ENCODE measurements at places on chromosomes 16 and 17. TPM values are rescaled to one million over a fixed set of nuclear protein-coding genes. Genes with fewer than 3 reads are reported as not detected.

Gene CAVIN1
- 153 TPM for total RNA-seq

Gene LRRC37A2
- 25.9 TPM for total RNA-seq

GRCh38 chr16:50535506-50536257, 12.5 kb upstream of the NKD1 start:
- H3K4me1 ChIP-seq = no peaks in the 10 kb centered on the region
- H3K36me3 ChIP-seq = no peaks in the 10 kb centered on the region
- no peaks in the 10 kb centered on the region for H3K27me3 ChIP-seq
- H3K27ac ChIP-seq = no peak overlapping the region
- no peak for DNase-seq
- H3K4me3 ChIP-seq = no peak overlapping the region

DNA sequence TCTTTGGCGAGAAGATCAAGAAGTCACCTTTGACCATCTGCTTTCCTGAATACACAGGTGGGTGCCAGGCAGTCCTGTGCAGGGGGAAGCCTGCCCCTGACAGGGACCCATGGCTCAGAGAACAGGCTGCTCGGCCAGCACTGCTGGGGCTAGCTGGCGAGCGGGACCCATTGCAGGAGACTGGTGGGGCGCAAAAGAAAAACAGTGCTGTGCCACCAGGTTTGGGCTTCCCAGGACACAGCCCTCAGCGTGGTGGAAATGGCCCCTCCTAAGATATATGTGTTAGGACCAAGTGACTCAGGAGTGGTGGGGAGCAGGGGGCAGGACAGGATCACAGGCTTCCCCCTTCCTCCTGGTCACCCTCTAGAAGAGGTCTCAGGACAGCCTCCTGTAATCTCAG, 73.9 kb downstream of the AMFR start:
- H3K27me3 ChIP-seq = no peaks in the 10 kb centered on the region
- DNase-seq = no peak
- no peak overlapping the region for H3K27ac ChIP-seq
- no peaks in the 10 kb centered on the region for H3K36me3 ChIP-seq

- peaks cover 27% of the 10 kb centered on the region for H3K27me3 ChIP-seq
- no peaks in the 10 kb centered on the region for H3K36me3 ChIP-seq
- no peak for DNase-seq
- peaks cover 43% of the 10 kb centered on the region for H3K4me1 ChIP-seq
- no peak overlapping the region for H3K27ac ChIP-seq
Observed at GRCh38 chr17:61414936-61415251, 15.3 kb downstream of the TBX2 start.

- no peaks in the 10 kb centered on the region for H3K36me3 ChIP-seq
- no peak overlapping the region for H3K27ac ChIP-seq
- DNase-seq = no peak
- H3K27me3 ChIP-seq = no peaks in the 10 kb centered on the region
Observed at GRCh38 chr16:74201576-74201975, 95.0 kb upstream of the PSMD7 start.

DNA sequence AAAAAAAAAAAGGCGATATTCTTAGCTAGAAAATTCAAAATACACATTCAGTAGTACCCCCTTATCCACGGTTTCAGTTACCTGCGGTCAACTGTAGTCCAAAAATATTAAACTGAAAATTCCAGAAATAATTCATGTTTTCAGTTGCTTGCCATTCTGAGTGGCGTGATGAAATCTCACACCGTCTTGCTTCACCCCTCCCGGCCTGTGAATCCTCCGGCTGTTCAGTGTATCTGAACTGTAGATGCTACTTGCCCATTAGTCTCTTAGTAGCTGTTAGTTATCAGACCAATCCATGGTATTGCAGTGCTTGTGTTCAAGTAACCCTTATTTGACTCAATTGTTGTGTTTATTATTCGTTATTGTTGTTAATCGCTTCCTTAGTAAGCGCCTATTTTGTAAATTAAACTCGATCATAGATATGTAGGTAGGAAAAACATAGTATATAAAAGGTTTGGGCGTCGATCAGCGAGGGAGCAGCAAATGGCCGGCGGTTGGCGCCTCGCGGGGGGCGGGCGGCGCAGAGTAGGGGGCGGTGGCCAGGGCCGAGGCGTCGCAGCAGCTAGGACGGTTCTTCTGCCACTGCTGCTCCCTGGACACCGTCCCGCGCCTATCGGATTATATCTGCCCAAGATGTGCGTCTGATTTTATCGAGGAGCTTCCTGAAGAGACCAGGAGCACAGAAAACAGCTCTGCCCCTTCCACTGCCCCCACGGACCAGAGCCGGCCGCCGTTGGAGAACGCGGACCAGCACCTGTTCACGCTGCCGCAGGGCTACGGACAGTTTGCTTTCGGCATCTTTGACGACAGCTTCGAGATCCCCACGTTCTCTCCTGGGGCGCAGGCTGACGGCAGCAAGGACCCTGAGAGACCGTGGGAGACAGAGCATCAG, 39.8 kb upstream of the AKAP1 start:
- H3K4me3 ChIP-seq = peak overlapping the region; percentile 41
- peak; percentile 63 for DNase-seq
- peaks cover 23% of the 10 kb centered on the region for H3K27me3 ChIP-seq
- peaks cover 16% of the 10 kb centered on the region for H3K4me1 ChIP-seq
- H3K36me3 ChIP-seq = no peaks in the 10 kb centered on the region

- H3K27me3 ChIP-seq = peaks cover 11% of the 10 kb centered on the region
- H3K27ac ChIP-seq = no peak overlapping the region
- H3K4me3 ChIP-seq = no peak overlapping the region
- H3K36me3 ChIP-seq = no peaks in the 10 kb centered on the region
Observed at GRCh38 chr17:33040461-33040860, 48.8 kb downstream of the SPACA3 start.

- no peaks in the 10 kb centered on the region for H3K36me3 ChIP-seq
- peaks cover 51% of the 10 kb centered on the region for H3K4me1 ChIP-seq
- no peak for DNase-seq
- no peaks in the 10 kb centered on the region for H3K27me3 ChIP-seq
- no peak overlapping the region for H3K27ac ChIP-seq
Observed at GRCh38 chr17:82300707-82301270, 16.6 kb downstream of the CD7 start.

DNA sequence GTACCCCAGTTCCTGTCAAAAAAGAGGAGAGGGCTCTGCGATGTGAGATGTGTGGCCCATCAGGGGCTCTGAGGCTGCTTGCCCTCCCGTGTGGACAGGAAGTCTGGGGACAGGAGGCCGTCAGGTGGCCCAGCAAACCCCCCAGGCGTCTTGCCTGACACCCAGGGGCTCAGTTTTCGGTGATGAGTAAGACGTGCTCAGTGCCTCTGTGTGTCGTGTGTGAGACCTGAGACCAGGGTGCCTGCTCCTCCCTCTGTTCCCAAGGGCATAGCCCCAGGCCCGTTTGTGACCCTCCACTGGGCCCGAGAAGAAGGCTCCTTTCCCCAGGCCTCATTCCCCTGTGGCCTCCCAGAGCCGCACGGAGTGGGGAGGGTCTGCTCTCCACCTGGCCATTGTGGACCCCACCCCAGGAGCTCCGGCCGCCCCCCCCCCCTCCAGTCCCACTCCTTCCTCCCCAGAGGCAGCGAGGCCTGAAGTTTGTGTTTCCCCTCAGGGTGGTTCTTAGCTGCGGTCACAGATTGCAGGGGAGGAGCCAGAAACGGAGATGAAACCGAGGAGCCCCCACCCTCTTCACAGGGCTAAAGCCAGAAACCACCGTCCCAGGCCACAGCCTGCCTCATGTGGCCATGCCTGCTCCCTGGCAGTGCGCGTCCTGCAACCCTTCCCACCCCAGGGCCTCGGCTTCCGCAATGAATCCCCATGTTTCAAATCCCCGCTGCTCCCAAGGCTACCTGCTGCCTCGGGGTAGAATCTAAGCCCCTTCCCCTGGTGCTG, 4.9 kb upstream of the ACTG1 start:
- no peaks in the 10 kb centered on the region for H3K36me3 ChIP-seq
- no peak for DNase-seq
- peaks cover 67% of the 10 kb centered on the region for H3K4me1 ChIP-seq
- no peak overlapping the region for H3K27ac ChIP-seq
- no peaks in the 10 kb centered on the region for H3K27me3 ChIP-seq

DNA sequence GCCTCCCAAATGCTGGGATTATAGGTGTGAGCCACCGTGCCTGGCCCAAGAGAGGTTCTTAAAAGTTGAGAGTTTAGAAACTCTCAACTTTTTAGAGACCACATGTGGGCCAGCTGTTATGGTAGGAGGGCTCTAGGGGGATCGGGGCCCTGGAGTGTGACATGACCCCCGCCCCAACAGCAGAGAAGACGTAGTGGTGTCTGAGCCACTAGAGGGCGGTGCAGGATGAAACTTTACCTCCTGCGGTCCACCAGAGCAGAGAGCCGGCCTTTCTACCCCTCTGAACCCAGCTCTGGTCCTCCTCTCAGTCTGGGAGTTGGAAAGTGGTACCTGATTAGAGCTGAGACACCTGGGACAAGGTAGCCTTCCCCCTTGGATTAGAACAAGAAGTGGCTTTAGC, 7.4 kb downstream of the CDK5RAP3 start:
- no peak overlapping the region for H3K27ac ChIP-seq
- H3K4me1 ChIP-seq = peaks cover 7% of the 10 kb centered on the region
- H3K36me3 ChIP-seq = peaks cover 100% of the 10 kb centered on the region
- no peak overlapping the region for H3K4me3 ChIP-seq
- H3K27me3 ChIP-seq = no peaks in the 10 kb centered on the region
- no peak for DNase-seq

DNA sequence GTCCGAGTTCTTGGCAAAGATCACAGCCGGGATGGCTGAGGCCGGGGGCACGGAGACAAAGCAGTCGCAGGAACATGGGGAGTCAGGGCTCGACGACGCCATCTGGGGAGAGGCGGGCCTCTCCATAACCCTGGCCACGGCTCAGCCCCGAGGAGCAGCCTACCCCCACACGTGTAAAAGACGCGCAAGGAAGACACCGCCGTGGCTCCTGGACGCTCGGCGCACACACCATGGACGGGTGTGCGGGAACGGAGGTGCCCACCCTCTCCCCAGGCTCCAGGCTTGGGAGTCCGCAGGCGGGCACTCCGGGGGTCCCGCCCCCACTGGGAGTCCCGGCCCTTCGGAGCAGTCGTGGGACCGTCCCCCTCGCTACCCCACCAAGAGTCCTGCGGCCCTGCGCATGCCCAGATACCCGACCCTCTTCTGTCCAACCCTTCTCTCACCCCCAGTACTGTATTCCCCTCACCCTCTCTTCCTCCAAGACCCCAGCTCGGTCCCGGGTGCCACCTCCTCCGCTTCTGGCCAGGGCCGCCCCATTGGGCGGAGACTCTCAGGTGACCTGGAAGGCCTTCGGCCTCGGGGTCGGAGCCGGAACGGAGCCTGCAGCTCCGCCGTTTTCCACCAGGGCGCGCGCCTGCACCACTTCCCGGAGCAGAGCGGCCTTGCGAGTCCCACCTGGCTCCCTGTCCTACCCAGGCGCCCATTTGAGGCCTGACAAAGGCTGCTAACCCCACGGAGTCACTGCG, at the start of gene SCRN2:
Gene SCRN2, minus strand, starts transcription at position 532 of the 746 bp plus-strand sequence. Its CDS starts 430 bp downstream, at position 102.
- H3K36me3 ChIP-seq = peaks cover 30% of the 10 kb centered on the region
- peak within 1 kb of the TSS; percentile 64 for H3K4me3 ChIP-seq
- peaks cover 37% of the 10 kb centered on the region for H3K4me1 ChIP-seq

DNA sequence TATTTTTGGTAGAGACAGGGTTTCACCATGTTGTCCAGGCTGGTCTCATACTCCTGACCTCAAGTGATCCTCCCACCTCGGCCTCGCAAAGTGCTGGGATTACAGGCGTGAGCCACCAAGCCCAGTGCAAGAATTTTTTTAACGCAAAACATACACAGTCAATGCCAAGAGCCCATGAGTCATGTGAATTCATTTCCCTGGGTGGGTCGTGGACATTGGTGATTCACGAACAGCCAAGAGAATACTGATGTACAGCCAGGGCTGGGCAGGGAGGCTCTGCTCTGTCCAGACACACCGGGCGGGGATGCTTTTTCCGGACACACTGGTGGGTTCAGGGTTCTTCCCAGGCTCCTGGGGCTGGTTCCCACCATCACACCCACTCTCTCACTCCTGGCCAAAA, 17.7 kb downstream of the SLC38A8 start:
- H3K36me3 ChIP-seq = no peaks in the 10 kb centered on the region
- H3K27ac ChIP-seq = peak overlapping the region; percentile 27
- no peak for DNase-seq
- peaks cover 5% of the 10 kb centered on the region for H3K4me1 ChIP-seq

DNA sequence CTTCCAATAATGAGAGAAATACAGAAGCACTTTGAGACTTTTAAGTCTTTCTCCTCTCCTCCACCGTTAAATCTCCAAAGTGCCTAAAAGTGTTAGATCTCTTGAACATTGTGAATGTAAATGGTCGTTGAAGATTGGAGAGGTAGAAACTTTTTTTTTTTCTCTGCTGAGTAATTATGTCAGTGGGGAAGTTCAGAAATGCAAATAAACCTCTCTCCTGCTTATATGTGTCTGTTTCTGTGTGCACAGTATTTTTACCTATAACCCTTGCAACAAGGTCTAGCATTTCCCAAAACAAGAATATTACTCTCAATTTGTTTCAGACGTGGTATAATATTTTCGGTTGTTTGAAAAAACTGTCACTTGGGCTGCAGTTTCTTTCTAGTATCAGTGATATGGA, 833.6 kb upstream of the CDH8 start:
- no peaks in the 10 kb centered on the region for H3K36me3 ChIP-seq
- H3K4me1 ChIP-seq = no peaks in the 10 kb centered on the region
- no peaks in the 10 kb centered on the region for H3K27me3 ChIP-seq
- H3K27ac ChIP-seq = no peak overlapping the region

DNA sequence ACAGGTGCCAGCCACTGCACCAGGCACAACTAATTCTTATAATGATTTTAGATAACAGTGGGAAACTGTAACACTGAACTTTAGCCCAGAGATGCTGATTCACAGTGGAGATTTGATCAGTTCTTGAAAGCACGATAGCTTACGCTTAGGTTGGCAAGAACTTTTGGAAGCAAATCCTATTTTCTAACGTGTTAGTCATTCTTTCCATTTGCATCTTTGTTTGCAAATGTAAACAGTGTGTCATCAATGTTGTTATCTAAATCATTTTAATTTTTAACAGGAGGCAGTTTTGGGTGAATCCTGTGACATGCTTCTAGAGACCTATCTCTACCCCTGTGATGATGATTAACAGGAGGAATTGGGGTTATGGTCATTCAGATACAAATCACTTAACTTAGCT, 35.7 kb upstream of the GNA13 start:
- H3K27ac ChIP-seq = no peak overlapping the region
- DNase-seq = no peak
- H3K27me3 ChIP-seq = no peaks in the 10 kb centered on the region
- no peaks in the 10 kb centered on the region for H3K36me3 ChIP-seq
- H3K4me1 ChIP-seq = peaks cover 4% of the 10 kb centered on the region

GRCh38 chr17:74603037-74603635, 11.1 kb upstream of the CD300LD start:
- peaks cover 38% of the 10 kb centered on the region for H3K4me1 ChIP-seq
- H3K27me3 ChIP-seq = peaks cover 12% of the 10 kb centered on the region
- no peak for DNase-seq
- H3K4me3 ChIP-seq = no peak overlapping the region

DNA sequence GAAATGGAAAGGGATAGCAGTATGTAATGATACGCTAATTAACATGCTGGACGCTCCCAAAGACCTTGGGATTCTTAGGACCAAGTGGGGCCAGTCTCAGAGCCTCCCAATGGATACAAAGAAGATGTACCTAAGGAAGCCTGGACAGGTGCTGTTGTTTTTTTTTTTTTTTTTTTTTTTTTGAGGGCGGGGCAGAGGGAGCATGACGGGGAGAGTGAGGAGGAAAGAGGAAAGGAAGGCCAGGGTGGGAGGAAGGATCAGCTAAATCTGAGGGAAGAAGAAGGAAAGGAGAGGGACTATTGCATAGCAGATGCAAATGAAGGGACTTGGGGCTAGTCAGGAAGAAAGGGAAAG, 2.5 kb downstream of the VAMP2 start:
- H3K27ac ChIP-seq = peak overlapping the region; percentile 97
- no peak for DNase-seq
- no peak overlapping the region for H3K4me3 ChIP-seq
- peaks cover 15% of the 10 kb centered on the region for H3K36me3 ChIP-seq
- H3K27me3 ChIP-seq = no peaks in the 10 kb centered on the region

Measured in suprapubic skin (tissue), 4 donors.